AG08396 (cell line): ENCODE measurements at places on chromosomes 1 and 21.
A peak's percentile ranks its signal among the peaks of the same experiment; 100 is the strongest.

DNA sequence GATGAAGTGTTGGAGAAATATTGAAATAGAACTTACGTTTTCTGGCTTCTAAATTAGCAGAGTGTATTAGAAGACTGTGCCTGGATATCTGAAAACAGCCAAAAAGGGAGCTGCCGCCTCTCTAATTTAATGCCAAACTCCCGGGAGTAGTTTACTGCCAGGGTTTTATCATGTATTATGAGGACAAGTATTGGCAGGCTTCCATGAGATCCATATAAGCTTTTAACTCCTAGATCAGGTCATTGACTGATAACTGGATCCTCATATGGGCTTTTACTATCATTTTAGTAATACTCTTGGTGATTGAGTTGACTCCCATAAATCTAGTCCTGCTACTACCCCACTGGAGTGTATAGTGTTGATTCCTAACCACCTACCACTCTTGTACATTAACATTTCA lies 178.4 kb upstream of the CXADR start:
- no peak for DNase-seq

GRCh38 chr1:246769306-246769705 lies 45.1 kb downstream of the SCCPDH start:
- peak; percentile 83 for DNase-seq

DNA sequence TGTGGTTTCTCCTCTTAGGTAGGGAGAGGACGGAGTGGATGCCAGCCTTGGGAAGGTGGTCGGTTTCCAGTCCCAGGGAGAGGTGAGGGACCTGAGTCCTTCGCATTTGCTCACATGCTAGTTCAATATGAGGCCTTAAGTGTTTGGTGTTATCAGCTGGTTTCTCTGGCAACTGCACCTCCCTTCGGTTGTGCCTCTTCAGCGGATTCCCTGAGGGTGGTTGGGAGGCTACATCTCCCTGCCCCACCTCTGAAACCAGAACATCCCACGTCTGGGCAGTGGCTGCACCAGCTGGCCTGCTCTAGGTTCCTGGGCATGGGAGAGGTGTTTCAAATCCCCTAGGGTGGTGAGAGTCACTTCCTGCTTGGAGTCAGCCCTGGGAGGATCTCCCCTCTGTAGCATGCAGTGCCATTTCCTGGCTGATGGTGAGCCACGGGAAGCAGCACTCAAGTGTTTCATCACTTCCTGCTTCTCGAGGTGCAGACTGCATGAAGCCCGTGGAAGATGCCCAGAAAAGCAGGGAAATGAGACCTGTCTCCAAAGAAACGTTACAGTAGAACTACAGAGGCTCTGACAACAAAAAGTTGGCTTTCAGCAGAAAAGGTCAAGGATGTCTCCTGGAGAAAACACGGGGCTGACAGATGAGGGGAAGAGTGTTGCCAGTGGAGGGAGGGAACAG lies 4.5 kb downstream of the TMEM125 start:
- DNase-seq = no peak

GRCh38 chr1:30976143-30976542 lies 67.6 kb upstream of the SDC3 start:
- peak; percentile 26 for DNase-seq

GRCh38 chr21:42373196-42373907 lies 7.0 kb upstream of the TFF1 start:
- DNase-seq = no peak

GRCh38 chr1:51616903-51617708 lies at the start of gene OSBPL9:
Gene OSBPL9, plus strand, starts transcription at chr1:51617092. Its CDS starts 19 bp downstream, at chr1:51617111.
- DNase-seq = peak; percentile 92

DNA sequence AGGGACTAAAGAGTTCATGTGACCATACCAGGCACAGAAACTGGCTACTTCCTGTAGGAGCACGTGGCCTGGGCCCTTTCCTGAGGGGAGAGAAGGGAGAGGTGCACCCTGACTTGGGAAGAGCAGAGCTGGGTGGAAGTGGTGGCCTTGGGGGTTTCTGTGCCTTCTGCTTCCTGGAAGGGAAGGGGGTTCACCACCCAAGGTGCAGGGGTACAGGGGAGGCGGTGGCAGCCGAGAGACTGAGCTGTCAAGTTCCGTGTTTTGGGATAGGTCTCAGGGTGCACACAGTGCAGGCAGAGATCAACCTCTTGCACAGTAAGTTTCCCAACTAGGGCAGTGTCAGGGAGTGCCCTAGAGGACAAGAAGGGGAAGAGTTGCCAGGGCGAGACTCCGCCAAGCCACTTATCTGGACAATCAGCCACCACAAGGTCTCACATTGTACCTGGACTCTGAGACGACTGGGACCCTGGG lies 10.1 kb downstream of the HECTD3 start:
- DNase-seq = no peak

- DNase-seq = peak; percentile 61
Measured at GRCh38 chr1:998995-999724, 737 bp downstream of the HES4 start.

GRCh38 chr1:3030663-3031381 lies 9.6 kb downstream of the ACTRT2 start:
- no peak for DNase-seq

- DNase-seq = no peak
Measured at GRCh38 chr21:15159382-15160020, 94.7 kb upstream of the NRIP1 start.

- no peak for DNase-seq
Measured at GRCh38 chr21:26956216-26956615, 10.7 kb downstream of the ADAMTS5 start.

DNA sequence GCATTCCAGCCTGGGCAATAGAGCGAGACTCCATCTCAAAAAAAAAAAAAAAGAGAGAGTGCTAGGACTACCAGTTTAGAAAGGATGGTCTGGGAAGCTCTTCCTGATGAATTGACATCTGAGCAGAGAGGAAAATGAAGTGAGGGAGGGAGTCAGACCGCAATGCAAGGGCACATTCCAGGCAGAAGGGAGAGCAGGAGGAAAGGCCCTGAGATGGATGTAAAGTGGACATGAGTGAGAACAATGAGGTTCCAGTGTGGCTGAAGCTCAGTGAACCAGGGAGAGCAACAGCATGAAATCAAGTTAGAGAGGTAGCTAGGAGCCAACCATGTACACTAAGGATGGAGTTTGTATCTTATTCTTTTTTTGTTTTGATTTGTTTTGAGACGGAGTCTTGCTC lies 55.9 kb upstream of the SPOCD1 start:
- no peak for DNase-seq

DNA sequence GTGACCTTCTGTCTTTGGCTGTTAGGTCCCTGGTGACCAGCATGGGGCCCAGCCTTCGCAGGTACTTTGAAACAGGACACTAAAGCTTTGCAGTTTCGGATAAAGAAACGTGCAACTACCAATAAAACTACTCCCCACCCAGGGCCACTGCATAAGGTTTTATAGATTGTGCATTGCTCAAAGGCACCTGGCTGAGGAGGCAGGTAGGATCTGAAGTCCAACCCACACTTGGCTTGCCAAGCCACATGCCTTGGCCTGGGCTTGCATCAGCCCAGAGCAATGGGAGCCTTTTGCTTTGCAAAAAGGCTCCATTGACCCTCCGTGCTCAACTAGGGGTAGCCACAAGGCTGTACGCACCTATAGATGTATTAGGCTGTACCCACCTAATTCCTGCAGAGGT lies 84.4 kb upstream of the SYT6 start:
- no peak for DNase-seq

GRCh38 chr1:29412591-29412990 lies 176.3 kb downstream of the PTPRU start:
- no peak for DNase-seq

DNA sequence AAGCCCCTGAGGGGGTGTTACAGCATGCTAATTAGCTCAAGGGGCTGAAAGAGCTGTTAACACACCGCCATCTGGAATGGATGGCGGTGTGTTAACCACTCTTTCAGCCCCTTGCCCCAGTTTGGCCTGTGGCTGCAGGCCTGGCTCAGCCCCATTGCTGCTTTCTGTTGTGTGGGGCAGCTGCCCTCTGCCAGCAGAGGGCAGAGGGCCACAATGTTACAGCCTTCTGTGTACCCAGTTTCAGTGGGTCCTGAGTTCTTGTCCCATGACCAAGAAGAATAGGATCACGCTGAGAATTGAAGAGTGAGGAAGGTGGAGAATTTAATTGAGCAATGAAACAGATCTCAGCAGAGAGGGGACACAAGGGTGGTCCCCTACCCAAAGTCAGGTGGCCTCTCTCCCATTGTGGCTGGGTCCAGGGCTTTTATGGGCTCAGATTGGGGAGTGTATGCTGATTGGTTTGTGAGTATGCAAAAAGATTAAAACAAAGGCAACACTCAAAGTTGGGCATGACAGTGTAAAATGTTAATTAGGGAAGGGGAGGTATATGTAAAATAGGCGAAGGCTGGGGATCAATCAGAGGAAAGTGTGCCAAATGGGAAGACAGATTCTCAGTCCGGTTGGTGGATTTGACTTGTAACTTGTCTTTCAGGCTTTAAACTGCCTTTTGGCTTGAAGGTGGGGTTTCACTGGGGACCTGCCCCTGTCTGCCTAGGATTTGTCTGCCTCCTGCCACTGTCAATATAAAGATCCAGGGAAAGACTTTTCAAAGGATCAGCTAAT lies 142.2 kb downstream of the RABGAP1L start:
- DNase-seq = no peak

DNA sequence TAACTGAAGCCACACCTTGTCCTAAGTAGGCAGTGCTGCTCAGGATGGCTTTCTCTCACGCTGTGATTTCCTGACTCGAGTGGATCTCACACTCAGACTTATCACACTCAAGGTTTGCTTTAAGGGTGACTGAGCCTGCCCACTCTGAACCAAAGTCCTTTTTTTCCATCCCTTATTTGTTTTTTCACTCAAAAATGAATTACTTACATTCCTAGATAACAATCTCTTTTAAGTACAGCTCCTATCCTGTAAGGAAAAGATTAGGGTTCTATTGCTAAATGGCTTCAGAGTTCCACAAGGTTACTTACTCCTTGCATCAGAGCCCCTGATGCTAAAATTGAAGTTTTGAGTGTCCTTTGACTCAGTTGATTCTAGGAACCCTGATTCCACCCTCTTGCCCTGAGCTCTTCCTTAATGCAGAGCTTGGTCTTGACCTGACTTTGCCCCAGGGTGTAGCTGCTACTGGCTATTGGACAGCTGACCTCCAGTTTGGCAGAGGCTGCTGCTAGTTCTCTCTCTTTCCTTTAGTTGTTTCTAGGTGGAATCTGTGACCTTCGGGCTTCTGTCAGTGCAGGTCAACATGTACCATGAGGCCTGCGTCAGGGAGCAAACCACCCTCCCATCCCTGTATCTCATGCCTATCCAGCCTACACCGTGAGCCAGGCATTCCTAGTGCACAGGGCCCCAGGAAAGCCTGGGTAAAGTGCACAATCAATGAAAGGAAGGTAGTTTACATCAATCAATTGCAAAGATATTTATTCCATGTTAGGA lies 80.1 kb upstream of the CD55 start:
- no peak for DNase-seq

DNA sequence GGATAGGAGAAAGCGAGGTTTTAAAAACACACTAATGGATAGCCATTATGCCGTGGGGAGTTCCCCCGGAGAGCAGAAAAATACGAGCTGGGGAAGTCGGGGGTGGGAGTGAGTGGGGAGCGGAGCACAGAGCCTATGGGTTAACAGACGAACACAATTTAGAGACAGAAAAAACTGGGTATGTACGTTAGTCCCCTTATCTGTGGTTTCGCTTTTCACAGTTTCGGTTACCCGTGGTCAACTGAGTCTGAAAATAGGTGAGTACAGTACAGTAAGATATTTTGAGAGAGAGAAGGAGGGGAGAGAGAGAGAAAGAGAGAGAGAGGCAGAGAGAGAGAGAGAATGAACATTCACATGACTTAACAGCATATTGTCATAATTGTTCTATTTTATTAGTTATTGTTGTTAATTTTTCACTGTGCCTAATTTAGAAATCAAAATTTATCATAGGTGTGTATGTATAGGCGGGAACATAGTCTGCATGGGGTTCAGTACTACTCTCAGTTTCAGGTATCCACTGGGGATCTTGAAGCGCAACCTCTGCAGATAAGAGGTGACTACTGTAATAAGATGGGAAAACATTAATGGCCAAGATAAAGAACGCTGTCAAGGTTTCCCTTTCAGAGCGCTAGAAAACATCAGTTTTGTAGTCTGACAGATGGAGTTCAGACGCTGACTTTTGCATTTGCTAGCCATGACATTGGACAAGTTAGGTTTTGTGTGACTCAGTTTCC lies 125.6 kb upstream of the LMO4 start:
- DNase-seq = no peak

- DNase-seq = no peak
Measured at GRCh38 chr1:100053119-100053518, 79.6 kb downstream of the SASS6 start.

- no peak for DNase-seq
Measured at GRCh38 chr1:108152782-108153222, 47.3 kb downstream of the SLC25A24 start.
